ENCODE measurements at places on chromosomes 6 and 20.

GRCh38 chr6:154536255-154536654 lies 25.8 kb upstream of the CNKSR3 start:
- DNase-seq, result no peak

- DNase-seq, result no peak
Observed at GRCh38 chr6:165686596-165687365, 23.7 kb upstream of the PDE10A start.

DNA sequence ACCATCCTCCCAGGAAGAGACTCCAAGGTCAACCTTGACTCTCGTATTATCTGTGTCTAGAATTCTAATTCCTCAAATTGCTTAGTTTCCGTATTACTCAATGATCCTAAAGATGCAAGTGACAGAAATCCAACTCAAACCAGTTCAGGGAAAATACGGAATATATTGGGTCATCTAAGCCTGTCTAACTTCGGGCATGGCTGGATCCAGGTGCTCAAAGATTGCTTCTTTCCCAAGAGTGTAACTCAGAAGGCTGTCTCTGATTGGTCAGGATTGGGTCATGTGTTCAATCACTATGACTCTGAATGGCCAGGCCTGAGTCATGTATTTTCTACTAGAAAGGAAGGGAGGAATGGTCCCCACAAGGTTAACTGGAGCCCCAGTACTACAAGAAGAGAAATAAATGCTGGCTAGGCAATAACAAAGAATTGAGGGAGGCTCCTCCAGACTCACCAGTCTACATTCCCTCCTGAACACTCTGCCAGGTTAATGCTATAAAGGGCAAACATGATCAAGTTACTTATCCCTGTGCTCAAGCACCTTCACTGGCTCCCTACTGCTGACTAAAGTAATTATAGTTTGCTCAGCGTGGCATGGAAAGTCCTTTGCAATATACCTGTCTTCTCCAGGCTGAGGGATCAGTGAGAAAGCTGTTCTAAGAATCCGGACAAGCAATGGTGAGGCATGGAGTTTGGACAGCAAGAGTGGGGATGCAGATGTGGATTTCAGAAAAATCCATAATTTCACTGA lies 15.4 kb upstream of the PREX1 start:
- no peak for DNase-seq

GRCh38 chr6:55397986-55398385 lies 70.7 kb downstream of the GFRAL start:
- no peak for DNase-seq

DNA sequence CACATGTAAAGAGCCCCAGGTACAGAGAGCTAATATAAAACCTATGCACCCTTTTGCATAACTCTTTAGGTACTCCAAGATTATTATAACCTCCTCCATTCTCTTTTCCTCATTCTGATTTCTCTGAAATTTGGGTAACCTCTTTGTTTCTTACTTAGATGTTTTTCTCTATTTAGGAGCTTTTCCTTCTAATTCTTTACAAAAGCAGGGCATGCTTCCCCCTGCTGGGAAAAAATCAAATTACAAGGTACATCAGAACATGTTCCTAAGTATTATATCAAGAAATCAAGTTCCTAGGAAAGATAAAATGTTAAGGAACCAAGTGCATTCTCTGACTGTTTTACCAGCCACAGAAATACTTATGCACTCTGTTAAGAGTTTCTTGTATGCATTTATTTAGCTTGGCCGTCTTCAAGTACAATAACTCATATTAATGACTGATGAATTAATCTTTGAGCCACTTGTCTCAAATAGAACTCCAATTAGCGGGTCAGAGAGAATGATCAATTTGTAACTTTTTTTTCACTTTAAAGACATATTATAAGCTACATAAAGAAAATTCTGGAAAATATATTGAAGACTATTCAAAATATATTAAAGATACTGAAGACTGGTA lies 2.1 kb downstream of the KHDRBS2 start:
- DNase-seq, result no peak

DNA sequence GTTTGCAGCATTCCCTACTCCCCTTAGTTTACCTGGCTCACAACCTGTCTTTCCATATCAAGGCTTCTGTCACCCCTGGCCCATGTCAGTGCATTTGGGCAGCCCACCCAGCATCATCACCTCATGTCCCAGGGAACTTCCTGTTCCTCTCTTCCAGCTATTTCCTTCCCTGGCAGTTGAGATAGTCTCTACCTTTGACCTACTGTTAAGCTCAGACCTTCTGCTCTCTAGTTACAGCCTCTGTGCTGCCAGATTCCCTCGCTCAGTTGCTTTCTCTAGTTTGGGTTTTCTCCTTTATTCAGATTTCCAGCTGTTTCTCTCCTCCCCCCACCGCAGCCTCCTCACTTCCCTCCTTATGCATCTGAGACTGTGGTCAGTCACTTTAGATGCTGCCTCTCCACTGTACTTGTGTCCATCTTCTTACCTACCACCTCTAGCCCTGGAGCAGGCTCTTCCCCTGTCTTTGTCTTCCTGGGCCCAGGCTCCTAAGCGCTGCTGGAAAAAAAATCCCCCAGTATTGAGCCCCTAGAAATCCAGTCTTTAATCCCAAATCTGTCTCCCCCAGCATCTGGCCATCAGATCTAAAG lies 16.3 kb downstream of the PTPN1 start:
- no peak for DNase-seq

DNA sequence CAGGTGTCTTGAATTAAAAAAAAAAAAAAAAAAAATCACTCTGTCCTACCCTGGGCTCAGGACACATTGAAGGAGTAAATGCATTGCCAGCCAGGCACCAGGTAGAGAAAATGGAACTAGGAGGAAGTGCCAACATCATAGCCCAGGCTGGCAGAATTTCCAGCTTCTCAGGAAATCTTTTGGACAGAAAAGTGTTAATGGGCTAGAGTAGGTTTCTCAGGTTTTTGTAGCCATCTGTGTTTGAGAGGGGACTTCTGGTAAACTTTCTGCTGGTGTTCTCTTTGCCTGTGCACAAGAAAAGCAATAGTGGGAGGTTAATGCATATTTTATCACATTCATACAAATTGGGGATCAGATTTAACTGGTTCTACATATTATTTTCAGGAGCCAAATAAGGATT lies 678.3 kb upstream of the NRSN1 start:
- no peak for DNase-seq

GRCh38 chr6:161546632-161547031 lies 272.8 kb upstream of the AGPAT4 start:
- DNase-seq, result no peak

- no peak for DNase-seq
Observed at GRCh38 chr20:18414140-18414539, 52.7 kb downstream of the DZANK1 start.

DNA sequence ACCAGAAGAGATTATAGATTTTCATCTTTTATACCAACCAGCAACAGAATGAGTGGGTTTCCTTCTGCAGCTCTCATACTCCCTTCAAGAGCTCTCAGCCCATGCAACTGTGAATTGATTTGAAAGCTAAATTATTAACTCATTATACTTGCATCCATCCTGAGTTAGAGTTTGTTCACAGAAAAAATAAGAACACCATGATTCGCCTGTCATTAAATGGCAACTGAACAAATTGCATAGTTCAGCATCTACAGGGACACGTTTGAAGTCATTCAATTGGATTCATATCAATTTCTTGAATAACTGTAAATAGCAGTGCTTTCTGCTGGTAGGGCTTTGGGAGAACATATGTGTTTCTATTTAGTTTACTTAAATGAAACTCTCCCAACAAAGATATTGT lies 65.7 kb downstream of the NKAIN2 start:
- no peak for DNase-seq

DNA sequence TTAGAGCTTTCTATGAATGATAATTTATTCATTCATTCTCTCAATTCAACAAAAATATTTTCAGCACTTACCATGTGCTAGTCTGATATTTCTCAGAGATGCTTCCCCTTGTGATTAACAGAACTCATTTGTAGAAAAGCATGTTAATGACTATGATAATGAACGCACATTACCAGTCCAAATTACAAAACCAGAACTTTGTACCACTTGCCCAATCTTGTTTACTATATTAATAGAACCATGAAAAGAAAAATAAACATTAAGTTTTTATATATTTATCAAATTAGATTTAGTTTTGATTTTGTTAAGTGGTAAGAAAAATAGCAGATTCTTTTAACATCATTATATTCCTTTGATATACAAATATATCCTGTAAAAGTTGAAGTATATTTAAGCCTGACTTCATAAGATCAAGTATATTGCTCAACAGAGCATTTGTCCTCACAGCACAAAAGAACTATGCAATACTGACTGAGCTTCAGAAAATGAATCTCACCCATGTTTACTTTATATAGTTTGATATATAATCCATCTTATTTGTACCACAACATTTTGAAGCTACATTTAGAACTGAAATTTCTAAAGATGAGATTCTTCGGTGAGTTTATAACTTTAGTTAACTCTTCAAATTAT lies 48.9 kb downstream of the TMEM244 start:
- no peak for DNase-seq

GRCh38 chr6:34120953-34121675 lies 24.8 kb downstream of the GRM4 start:
- no peak for DNase-seq

- no peak for DNase-seq
Observed at GRCh38 chr6:101878554-101879276, 485.2 kb downstream of the GRIK2 start.

GRCh38 chr20:11918981-11919380 lies 1.3 kb downstream of the BTBD3 start:
- no peak for DNase-seq

- DNase-seq, result no peak
Observed at GRCh38 chr6:139361211-139361610, 13.2 kb downstream of the CITED2 start.

DNA sequence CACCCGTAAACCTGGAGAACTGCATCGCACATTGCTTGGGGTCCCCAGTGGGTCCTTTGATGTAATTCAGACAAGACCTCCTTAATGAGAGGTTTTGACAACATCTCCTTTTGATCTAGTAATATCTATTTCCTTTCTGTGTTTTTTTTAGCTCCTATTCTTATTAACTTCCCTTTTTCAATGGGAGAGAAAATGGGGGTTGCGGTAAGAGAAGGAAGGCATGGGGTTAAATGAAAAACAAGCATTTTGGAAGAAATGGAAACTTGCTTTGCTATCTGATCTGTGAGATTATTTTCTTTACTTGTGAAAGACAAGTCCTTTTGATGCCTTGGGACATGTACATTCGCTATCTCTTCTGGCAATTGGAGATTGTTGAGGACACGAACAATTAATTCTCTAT lies 418.6 kb upstream of the MAN1A1 start:
- no peak for DNase-seq

GRCh38 chr6:169424149-169424804 lies 170.6 kb upstream of the THBS2 start:
- DNase-seq, result no peak
